ENCODE measurements at places on chromosomes 5 and 9.

DNA sequence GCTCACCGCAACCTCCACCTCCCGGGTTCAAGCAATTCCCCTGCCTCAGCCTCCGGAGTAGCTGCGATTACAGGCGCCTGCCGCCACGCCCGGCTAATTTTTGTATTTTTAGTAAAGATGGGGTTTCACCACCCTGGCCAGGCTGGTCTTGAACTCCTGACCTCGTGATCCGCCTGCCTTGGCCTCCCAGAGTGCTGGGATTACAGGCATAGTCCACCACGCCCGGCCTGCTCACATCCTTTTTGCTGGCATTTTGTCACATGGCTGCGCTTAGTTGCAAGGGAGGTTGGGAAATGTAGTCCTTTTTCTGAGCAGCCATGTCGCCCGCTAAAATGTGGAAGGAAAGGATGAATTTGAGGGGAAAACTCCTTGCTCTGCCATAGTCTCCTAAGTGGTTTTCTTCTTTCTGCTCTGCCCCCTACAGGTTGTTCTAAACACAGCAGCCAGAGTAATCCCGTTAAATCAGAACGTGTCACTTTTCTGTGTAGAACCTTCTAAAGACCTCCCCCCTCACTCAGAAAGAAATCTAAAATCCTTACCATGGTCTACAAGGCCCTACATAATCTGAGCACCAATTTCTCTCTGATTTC is 57.8 kb upstream of the HSPA9 start:
- peak; percentile 21 for DNase-seq

DNA sequence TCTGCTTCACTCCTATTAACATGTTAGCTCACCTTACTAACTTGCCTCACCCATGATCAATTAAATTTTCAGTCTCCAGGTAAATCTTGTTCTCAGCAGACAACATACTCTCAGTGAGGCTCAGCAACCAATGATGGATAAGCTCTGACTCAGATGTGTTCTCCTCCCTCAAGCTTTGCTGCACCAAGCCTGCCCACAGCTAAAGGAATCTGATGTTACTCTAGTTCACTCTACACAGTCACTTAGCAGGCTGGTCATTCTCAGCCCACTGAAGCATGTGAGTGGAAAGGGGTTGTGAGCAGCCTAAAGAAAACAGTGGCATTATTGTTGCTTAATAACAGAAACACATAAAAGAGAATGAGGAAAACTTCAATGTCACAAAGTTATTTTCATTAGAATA is 37.3 kb upstream of the CTNND2 start:
- no peak for DNase-seq

- DNase-seq = no peak
Measured at GRCh38 chr9:123724211-123724796, 205.6 kb downstream of the DENND1A start.

DNA sequence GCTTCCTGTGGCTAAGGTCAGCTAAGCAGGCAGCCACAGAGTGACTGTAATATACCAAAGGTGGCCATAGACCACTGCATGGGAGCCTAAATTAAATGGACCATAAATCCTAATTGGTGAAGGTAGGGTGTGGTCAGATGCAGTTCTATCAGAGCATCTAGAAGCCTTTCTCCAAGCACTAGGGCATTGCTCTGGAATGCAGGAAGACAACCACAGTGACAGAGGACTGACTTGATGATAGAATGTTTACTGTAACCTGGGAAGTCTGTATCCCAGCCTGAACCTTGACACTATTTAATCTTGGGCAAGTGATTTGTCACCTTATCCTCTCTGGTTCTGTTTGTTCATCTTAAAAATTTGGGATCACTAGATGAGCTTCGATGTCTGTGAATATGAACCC is 2.3 kb downstream of the FBXO38 start:
- DNase-seq = no peak

- no peak for DNase-seq
Measured at GRCh38 chr9:68454579-68455334, 85.9 kb downstream of the TMEM252 start.

DNA sequence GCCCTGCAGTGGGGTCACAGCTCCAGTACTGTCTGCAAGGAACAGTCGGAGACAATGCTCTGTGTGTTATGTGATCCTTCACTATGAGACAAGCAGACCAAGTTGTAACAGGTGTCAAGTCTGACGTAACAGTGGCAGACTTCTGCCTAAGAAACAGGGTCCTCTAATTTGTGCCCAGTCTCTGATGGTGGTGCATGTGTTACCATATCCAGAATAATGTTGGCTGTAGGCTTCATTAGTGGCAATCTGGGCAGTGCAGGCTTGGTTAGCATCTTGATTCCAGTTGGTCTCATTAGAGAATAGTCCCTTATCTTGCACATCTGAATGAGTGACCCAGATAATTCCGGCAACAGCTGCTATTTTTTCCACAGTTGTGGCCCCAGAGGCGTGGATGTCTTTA is 33.8 kb downstream of the ZNF131 start:
- DNase-seq = no peak

DNA sequence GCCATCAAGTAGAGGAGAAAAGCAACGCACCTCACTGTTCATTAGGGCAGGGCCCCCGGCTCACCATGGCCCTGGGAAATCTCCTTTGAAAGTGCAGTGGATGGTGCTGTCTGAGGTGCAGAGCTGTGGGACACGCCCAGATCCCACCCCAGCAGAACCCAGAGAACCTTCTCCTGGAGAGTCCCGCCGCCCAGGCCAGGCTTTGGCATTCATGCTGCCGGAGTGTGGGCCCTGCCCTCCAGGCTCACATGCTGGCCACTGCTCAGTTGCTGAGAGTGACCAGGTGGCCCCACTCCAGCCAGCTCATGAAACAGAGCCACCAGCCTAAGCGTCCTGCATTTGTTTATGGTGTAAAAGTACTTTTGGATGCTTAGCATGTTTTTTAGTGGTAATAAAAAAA is 23.8 kb upstream of the LRRC14B start:
- no peak for DNase-seq

- DNase-seq = no peak
Measured at GRCh38 chr5:150309101-150309885, 6.6 kb upstream of the ARSI start.

DNA sequence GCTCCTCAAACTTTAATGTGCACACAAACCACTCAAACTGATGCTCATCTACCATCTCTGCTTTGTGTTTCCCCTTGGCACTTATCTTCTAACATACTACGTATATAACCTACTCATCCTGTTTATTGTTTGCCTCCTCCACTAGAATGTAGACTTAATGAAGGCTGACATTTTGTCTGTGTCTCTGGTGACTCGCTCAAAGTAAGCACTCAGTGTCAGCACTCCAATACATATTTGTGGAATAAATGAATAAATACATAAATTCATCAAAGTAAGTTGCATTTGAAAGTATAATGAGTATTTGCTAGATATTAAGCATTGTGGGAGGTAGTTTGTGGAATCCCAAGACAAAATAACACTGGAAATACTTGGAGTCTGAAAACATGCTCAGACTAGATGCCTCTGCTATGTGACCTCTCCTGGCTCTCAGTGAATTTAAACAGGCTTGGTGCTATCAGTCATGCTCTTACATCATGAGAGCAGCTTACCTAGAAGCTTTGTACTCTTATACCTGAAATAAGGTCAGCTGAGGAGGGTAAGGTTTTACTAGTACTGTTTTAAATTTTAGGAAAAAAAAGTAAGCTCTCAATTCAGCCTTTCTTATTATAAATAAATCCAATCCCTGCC is 37.0 kb upstream of the RANBP6 start:
- DNase-seq = no peak

GRCh38 chr9:20526500-20527319 is 95.6 kb downstream of the MLLT3 start:
- DNase-seq = no peak

GRCh38 chr5:170293273-170293672 is 4.3 kb downstream of the LCP2 start:
- peak; percentile 90 for DNase-seq

DNA sequence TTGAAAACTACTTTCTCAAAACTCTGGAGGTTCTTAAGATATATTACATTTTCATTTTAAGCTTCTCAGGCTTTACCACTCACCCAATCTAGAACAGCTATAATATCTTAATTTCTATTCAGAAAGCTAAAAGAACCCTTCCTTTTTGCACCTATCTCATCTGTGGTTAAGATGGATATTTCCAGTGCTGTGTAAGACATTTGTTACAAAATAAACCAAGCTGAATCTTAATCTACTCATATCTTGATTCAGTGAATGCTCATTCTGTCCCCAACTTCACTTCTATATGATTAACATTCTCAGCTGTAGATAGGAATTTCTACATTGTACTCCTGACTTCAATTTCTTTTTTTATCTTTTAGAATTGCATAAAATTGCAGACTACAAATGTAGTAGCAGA is 15.0 kb downstream of the ABHD17B start:
- DNase-seq = no peak

GRCh38 chr5:55601204-55601618 is 66.4 kb upstream of the PLPP1 start:
- no peak for DNase-seq

- no peak for DNase-seq
Measured at GRCh38 chr5:168307022-168307421, 15.6 kb downstream of the WWC1 start.

DNA sequence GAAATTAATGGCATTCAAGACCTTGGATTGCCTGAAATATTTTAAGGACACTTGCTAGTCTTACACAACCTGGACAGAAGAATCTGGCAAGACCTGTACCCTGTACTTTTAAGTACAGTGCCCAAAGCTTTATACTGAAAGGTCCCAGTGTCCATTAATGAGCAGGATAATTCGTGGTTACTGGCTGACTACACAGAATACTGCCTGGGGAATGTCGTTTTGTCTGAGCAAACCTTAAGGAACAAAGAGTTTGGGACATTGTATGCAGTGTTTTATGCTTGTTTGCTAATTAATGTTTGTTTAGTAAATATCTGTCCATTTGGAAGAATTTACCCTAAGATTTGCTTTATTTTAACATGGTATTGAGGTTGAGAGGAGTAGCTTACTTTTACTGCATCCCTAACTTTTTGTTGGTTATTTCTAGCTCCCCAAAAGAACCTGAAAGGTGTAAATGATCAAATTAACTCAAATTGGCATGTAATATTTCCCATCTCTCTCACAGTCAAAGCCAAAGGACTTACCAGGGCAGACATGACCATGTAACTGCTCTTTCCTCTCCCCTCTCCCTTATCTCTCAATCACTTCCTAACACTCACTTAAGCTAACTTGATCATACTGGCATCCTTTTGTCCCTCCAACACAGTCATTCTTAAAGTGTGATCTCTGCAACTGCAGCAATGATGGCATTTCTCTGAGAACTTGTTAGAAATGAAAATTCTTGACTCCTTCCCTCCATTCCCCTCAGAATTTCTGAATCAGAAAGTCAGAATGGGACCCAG is 15.7 kb downstream of the RANBP3L start:
- DNase-seq = no peak

- DNase-seq = no peak
Measured at GRCh38 chr5:6455571-6456200, 7.0 kb downstream of the UBE2QL1 start.

DNA sequence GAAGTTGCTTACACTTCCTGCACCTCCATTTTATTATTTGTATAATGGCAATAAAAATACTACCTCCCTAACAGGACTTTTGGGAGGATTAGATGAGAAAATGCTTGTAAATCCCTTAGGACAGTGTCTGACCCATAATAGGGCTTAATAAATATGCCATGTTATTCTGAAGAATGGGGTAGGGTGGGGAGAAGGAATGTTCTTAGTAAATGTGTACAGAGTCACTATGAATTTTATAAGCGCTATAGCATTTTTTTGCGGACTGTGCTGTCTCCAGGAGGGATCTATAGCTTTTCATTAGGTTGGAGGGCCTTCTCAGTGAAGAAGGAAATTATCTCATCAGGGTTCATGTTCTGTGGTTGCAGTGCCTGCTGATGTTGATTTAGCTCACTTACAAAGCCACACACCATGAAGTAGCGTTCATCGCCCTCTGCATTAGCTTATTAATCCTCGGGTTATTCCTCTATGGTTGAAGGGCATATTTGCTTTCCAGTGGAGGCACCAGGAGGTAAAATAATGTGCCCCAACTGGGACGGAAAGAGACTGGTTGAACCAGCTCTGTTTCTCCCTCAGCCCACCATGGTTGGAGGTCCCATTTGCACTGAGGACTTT is 497.1 kb downstream of the ARHGEF28 start:
- DNase-seq = no peak

- DNase-seq = no peak
Measured at GRCh38 chr9:99103054-99103895, 1.6 kb upstream of the TGFBR1 start.
